NCI-H1105 (cell line): ENCODE measurements at places on chromosomes 2 and 18.

DNA sequence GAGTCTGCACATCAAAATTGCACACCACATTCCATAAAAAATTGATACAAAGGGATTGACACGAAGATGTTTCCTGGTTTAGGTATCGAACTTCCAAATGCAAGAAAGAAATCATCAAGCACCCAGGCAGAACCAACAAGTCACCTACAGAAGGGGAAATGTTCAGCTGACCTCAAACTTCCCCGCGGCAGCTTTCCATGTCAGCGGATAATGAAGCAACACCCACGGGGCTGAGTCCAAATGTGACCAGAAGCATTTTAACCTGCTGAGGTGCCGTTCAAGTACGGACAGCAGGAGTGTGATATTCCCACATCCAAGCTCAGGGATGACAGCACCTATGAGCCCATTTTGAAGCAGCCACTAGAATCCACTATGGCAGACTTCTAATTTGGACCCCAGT, 124.9 kb downstream of the GALNT14 start:
- no peak for DNase-seq

DNA sequence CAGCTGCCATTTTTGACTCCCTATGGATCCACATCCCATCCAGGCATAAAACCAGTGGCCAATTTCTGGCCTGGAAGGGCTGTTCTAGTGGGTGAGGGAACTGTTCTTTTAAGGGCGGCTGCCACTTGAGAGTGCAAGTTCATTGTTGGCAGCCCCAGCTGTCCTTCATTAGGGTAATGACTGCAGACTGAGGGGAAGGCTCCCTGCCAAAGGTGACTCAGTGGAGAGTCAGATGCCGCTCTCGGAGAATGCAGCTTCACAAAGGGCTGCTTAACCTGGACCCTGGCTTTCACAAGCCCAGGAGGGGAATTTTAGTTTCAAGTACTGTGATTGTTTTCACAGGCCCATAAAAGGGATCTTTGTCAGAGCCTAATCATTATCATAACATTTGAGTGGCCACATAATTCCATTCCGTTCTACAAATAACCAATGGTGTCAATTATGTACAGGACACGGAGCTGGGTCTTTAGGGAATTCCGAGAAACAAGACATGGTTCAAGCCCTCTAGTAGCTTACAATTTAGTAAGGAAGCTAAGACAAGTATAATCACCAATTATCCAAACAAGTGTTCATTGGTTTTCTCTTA, 235.7 kb downstream of the CDCA7 start:
- DNase-seq = peak; percentile 90

- DNase-seq = peak; percentile 2
Observed at GRCh38 chr2:9844036-9844483, 786 bp downstream of the TAF1B start.

DNA sequence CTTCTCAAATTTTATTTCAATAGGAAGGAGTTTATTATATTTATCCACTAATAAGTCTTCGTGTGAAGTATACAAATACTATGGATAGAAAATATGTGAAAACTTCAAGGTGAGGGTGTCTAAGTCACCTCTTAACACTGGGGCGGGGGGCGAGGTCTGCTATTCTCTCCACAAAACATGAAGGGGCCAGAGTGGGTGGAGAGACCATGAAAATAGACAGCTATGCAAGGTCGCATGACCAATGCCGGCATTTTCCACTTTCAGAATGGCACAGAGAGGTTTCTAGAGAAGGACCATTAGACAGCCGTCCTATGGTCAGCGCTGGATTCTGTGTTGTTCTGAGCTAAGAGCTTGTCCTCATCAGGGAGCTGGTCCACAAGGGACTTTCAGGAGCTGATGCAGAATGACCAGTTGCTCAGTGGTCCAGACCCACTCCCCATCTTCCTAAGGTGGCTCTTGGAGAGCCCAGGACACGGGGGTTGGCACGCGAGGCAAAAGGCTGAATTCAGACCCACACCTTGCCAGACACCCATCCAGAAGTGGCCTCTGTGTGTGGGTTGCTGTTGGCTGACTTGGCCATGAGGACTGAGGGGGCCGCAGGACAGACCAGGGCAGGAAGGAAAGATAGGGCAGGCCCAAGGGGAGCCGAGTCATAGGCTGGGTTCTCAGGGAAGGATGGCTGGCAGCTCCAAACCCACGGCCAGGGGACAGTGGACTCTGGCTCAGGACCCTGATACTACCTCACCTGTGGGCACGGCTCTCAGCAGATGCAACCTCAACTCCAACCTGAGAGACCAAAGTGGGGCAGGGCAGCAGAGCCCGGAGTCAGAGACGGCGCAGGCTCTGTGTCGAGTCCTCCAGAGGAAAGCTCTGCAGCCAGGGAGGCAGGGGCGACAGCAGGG, 69.8 kb downstream of the NDUFA10 start:
- DNase-seq = no peak

GRCh38 chr18:31814132-31814531, 53.5 kb upstream of the SLC25A52 start:
- DNase-seq = no peak

- no peak for DNase-seq
Observed at GRCh38 chr2:30321466-30321865, 90.1 kb downstream of the LBH start.

DNA sequence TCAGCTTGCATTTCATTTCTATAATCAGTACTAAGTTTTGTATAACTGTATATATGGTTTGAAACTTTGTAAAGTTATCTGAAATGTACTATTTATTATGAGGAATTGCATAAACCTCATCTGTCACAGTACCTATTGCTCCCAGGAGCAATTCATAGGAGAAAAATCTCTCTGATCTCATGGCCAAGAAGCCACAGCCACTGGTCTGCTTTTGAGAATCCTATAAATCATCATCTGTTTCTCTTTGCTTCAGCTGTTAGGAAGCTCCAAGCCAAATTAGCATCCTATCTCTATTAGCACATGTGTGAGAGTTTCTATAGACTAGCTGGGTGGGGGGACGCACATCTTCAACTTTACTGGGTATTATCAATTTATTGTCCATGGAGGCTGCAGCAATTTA, 210.3 kb downstream of the CYP26B1 start:
- no peak for DNase-seq

- DNase-seq = peak; percentile 49
Observed at GRCh38 chr2:74553892-74554819, at the start of the genes DOK1 and LOXL3. Gene DOK1 (plus strand): TSS chr2:74554720. CDS start chr2:74554755, 35 bp downstream. Gene LOXL3 (minus strand): TSS chr2:74553942. CDS start chr2:74552634, 1,308 bp downstream.

GRCh38 chr2:39625927-39626270, 39.8 kb upstream of the TMEM178A start:
- no peak for DNase-seq

DNA sequence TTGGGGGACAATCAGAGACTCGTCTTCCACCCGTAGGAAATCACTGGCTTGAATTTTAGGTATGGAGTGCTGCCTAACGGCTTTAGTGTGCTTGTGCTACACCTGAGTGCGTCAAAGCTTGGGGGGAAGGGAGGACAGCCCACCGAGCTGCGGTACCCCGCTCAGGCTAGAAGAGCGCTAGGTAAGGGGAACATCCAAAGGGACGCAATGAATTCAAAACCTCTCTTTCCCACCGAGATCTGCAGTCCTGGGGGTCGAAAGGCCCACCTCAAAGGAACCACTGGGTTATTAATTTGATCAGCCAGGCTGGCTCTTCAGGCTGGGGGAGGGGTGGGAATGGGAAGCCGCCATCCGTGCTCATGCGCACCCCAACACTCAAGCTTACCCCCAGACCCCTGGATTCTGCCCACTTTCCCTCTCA, 2.7 kb downstream of the EPHA4 start:
- no peak for DNase-seq

DNA sequence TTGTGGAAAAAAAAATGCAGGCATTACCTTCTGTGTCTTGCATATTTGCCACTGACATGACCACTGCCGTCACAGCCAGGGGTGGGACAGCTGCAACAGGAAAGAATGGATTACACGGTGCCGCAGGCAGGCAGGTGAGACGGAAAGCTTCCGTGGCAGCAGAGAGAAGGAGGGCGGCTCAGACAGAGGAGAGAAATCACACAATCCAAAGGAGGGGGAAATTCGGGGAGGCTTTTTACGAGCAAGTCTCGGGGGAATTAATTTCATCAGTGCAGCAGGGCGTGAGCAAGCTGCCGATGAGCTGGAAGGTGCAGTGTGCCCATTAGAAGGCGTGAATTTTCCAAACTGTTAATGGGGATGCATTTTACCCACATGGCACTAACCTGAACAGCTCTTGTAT, 234.8 kb upstream of the PXDN start:
- DNase-seq = no peak
